Stimulated activated CD4-positive, alpha-beta T cell treated with anti-CD3 and anti-CD28 coated beads, Interleukin-15, amount 100 ng/mL, for 48 hours (primary cell): ENCODE measurements at places on chromosomes 2 and 18.
A peak's percentile ranks its signal among the peaks of the same experiment; 100 is the strongest.

GRCh38 chr2:171128461-171128860, 32.2 kb downstream of the TLK1 start:
- no peak for DNase-seq

DNA sequence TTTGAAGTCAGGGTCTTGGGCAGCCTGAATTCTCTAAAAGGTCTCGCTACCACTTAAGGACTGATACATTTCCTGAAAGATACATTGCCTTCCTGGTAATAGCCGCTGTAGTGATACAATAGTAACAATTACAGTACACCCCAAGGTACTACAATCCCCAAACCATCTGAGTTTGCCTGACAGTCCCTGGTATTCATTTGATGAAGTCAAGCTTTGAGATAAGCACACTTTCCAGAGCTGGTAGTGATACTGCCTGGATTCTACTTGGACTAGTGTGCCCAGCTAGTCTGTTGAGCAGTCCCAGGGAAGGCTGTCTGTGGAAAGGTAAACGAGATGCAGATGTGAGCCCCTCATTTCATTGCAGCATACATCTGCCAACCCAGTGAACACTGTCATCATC, 24.4 kb upstream of the ITGB6 start:
- no peak for DNase-seq

DNA sequence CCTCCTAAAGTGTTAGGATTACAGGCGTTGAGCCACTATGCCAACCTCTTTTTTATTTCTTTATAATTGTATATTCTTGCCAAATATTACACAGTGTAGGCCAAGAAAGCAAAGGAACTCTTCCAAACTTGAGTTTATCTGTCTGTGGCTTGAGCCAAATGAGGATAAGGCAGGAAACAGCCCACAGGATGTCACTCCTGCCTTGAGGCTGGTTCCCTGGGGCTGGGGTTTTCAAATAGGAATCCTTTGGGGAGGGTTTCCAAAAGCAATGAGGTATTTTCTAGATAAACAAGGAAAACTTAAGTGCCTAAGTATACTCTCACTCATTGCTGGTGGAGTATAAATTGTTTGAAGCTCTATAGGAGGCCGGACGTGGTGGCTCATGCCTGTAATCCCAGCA, 56.4 kb downstream of the ADCY3 start:
- DNase-seq: no peak

DNA sequence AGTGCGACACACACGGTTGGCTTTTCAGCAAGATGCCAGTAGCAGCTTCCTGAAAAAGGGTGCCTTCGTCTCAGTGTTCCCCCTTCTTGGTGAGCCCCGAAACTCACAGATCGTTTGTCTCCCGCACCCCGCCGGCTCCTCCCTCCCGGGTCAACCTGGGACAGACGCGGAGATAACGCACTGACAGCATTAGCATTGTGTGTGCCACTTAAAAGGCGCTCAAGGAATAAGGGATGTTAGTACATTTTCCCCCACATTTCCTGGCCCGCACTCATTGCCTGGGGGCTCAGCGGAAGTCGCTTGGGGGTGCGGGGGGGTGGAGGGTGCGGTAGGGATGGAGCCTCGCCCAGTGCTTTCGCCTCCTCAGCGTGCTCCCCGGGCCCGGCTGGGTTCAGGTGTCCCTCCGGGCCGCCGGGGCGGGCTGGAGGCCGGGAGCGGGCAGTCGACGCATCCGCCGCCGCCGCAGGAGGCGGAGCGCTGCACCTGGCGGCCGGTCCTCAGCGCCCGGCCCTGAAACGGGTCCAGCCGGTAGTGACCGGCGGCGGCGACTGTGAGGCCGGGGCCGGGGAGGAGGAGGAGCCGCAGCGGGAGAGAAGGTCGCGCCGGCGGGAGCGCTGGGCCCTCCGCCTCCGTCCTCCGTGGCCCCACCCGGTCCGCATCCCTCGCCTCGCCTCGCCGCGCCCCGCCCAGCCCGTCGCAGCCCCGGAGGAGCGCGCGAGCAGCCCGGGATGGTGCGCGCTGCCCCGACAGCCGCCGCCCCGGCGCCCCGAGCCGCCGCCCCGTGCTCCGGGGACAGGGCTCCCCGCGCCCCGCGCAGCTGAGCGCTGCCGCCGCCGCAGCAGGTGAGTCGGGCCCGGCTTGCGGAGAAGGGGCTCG, at the start of gene MFSD6:
TSS of gene MFSD6 (plus strand) at position 694 of the 876 bp plus-strand sequence. CDS start 27,675 bp downstream, outside the sequence.
- DNase-seq: peak; percentile 27

GRCh38 chr2:30231996-30232800, 864 bp downstream of the LBH start:
- peak; percentile 52 for DNase-seq

DNA sequence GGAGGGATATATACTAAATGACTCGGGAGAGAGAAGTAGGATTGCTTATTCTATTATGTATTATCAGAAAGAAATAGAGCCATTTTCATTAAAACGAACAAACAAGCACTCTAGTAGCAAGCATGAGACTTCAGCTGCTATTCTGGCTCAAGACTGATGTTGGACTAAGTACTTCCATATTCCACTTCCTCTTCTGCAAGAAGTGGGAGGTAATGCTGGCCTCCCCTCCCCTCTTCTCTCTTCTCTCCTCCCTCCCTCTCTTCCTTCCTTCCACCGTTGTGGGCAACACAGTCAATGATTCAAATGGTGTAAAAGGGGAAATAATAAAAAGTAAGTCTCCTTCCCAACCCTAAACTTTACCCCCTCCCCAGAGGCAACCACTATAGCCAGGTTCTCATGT, 62.6 kb downstream of the EMX1 start:
- no peak for DNase-seq

GRCh38 chr18:13265911-13266217, 47.3 kb downstream of the LDLRAD4 start:
- DNase-seq: no peak

GRCh38 chr18:3388980-3389379, 61.0 kb upstream of the TGIF1 start:
- DNase-seq: no peak

DNA sequence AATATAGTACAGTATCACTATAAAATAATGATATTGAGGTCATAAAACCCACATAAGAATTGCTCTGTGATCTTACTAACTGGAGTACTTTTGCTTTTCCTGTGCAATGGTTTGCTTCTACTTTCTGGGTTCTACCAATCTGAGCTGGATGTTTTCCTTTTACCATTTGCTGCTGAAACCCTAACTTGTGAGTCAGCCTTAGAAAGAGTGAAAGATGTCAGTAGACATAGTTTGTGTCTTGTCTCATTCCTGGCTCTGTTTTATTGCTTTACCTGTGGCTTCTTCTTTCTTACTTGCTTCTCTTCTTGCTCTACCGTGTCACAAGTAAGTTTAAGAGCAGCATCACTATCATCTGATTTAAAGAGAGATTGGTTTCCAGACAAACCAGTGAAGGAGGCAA, 61.0 kb downstream of the MBD2 start:
- no peak for DNase-seq

DNA sequence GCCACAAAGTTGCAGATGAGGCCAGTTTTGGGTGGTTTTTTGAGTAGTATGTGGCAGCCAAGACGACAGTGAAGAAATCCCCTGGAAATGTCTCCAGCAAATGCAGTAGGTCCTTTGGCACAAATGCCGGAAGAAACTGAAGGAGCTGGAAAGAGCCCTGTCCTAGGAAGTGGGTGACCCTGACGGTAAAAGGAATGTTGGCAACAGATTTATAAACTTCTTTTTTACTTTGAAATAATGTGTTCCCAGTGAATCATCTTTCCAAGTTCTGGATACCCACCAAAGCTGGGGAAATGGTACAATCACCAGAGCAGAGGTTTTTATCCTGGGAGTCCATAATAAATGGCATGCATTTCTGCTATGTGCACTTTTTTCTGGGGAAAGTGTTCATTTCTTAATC, 112.9 kb downstream of the CSRNP3 start:
- no peak for DNase-seq

DNA sequence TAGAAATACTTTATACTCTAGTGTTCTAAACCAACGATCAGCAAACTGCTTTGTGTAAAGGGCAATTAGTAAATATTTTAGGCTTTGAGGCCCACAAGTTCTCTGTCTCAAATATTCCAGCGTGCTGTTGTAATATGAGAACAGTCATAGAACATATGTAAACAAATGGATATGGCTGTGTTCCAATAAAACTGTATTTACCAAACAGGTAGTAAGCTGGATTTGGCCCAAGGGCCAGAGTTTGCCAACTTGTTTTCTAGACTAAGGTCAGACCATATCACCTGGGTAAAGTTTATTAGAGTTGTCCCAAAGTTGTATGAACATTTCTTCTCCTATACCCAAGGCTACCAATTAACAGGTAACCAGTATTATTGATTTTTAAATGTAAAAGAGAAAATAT, 303.2 kb upstream of the MC4R start:
- no peak for DNase-seq

- no peak for DNase-seq
Measured at GRCh38 chr2:182302174-182302573, 124.7 kb downstream of the PDE1A start.

DNA sequence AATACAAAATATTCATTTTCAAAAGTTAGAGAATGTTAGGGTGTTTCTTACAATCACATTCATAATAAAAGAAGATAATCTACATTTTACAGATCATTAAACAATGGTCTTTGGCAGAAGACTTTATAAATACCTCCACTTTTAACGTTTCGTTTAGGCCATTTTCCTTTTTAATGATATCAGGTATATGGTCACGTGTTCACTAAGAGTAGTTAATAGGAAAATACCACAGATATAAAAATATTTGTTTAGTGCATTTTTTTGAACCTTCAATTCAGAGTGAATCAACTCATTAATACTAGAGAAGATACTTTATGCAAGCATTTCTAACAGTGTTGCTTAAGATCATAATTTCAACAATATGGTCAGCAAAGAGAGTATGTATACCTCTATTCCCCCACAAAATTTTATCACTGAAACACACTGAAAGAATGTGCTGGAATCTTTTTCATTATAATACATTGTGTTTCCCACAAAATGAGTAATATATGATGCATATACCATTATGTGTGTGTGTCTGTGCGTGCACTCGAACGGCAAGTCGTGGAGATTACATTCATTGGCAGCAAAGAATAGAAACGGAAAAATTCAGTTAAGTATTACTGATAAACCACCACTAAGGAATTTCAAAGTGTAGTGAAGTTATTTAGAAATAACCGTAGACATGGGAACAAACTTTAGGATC, 319.9 kb upstream of the THUMPD2 start:
- DNase-seq: no peak

- no peak for DNase-seq
Measured at GRCh38 chr2:83686863-83687262, 772.2 kb downstream of the SUCLG1 start.

- peak; percentile 58 for DNase-seq
Measured at GRCh38 chr2:10832203-10832936, 19.8 kb upstream of the PDIA6 start.

DNA sequence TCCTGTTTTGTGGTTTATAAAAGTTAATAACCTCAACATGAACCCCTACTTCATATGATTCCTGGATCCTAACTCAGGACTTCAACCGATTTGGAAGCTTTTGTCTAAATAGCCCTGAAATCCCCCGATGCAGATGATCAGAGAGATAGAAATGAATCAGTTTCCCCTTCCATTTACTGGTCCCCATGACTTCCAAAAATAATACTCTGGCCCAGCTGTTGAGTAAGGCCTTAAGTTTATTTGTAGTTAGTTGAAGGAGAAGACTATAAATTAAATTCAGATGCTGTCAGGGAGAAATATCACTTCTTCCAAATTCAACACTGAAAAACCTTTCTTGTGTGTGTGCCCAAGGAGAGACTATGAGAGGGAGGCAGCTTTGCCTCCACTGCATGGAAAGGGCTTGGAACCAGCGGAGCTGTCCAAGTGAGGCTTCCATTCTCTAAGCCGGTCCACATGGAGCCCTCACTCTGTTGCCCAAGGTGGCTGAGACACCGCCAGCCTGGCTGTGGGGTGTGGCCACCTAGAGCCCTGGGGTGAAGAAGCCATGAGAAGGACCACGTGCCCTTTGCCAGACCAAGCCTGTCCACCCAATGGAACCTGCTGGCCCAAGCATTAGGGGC, 53.6 kb downstream of the PIEZO2 start:
- no peak for DNase-seq

- DNase-seq: no peak
Measured at GRCh38 chr2:190948671-190949070, 65.3 kb downstream of the STAT1 start.

DNA sequence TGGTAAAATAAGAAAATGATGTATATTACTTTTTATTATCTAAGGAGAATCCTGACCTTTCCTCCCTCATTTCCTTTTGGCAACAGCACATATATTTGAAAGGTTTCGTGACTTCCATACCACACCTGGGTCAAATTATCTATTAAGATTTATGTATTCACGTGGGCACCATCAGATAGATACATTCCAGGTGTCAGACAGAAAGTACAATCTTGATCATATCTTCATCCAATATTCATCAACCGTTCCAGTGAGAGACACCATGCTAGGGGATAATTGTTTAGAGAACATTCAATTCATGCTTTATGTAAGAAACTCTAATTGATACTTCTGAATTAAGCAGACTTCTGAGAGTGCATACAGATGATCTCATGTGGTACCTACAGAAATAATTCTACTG, 73.7 kb downstream of the SCN9A start:
- DNase-seq: no peak

DNA sequence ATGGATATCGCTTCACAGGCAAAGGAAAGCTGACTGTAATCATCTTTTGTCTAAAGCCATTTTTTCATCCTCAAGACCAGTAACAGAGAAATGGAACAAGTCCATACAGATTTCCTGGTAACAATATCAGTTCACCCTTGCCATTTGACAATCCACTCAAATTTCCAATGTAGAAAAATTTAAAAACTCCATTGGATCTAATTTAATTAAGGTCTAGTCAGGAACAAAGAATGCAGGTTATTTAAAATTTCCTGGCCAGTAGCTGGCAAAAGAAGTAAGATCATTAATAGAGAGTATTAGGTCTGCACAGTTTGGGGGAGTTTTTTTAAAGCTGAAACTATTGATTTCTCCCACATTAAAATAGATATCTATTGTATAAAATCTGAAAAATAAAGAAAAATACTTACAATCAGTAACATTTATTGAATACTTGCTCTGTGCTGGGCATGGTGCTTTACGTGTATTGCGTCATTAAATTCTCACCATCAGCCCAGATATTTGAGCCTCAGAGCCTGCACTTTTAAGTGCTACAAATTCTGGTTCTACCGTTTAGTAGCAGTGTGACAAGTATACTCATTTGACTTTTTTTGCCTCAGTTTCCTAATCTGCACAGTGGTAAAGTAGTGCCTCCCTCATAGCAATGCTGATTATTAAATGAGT, 41.8 kb downstream of the SMARCAL1 start:
- DNase-seq: no peak

DNA sequence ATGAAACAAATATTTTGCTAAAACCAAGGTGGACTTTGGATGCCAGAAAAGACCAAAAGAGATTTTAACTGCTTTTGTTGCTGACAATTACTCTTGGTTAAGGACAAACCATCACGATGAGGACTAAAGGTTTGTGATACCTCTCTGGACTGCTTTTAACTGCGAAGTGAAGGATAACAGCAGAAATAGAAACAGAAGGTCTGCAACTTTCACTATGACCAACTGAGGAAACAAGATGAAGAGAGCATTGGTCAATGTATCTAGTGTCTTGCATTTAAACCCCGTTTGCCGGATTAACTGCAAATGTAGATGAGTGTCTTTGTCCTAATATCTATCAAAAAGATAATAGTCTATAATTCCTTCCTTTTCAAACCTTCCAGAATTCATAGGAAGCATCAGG, 541.7 kb downstream of the ERBB4 start:
- no peak for DNase-seq

GRCh38 chr18:36931106-36931505, 102.2 kb downstream of the KIAA1328 start:
- no peak for DNase-seq
